ENCODE measurements at places on chromosomes 5 and 9. TPM values are rescaled to one million over a fixed set of nuclear protein-coding genes. Genes with fewer than 3 reads are reported as not detected.

GRCh38 chr5:72836810-72837209, 20.3 kb downstream of the TNPO1 start:
- no peak for DNase-seq

- no peak for DNase-seq
These were observed 518 bp downstream of the SPRY4 start for GRCh38 chr5:142324136-142324870.

GRCh38 chr9:132293145-132293721, 61.6 kb downstream of the SETX start:
- no peak for DNase-seq

- DNase-seq: no peak
These were observed 119.3 kb downstream of the NR2F1-AS1 start for GRCh38 chr5:93461756-93462155.

GRCh38 chr5:180872419-180872818, 11.3 kb upstream of the ZFP62 start:
- DNase-seq: no peak

- no peak for DNase-seq
These were observed 214.5 kb upstream of the PUM3 start for GRCh38 chr9:3058409-3058808.

DNA sequence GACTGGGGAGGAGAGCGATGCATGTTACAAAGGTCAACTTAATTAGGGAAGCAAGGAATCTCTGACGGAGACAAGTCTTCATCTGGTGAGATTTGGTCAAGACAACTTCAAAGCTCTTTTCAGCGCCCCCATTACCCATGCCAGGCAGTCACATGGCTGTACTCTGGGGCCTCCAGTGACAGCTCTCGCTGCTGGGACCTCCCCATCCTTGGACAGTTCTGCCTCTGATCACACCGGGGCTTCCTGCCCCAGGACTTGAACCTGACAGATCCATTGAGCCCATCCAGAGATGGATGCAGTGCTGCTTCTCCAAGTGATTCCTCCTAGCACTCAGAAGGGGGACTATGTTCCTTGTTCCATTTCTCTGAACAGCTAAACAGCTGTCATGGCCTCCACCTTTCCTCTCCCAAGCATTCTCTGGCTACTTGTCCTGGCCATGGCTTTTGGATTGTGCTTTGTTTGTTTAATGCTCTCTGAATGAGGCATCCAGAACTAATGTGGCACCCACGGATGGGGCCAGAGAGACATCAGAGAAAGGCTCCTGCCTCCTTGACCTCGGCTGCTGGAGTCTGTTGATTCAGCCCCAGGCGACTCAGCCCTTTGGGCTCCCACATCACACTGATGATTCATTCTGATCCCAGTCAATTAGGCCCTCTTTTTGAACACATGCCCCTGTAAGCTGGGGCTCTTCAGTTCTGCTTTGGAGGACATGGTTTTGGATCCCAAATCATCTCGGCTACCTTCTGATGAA, 122.1 kb upstream of the ADAMTS16 start:
- no peak for DNase-seq

The ANKRD55 gene
- 1.7 TPM for polyA plus RNA-seq
